A673 (cell line): ENCODE measurements at places on chromosomes 4 and X. TPM values are rescaled to one million over a fixed set of nuclear protein-coding genes. Genes with fewer than 3 reads are reported as not detected.
A peak's percentile ranks its signal among the peaks of the same experiment; 100 is the strongest.

DNA sequence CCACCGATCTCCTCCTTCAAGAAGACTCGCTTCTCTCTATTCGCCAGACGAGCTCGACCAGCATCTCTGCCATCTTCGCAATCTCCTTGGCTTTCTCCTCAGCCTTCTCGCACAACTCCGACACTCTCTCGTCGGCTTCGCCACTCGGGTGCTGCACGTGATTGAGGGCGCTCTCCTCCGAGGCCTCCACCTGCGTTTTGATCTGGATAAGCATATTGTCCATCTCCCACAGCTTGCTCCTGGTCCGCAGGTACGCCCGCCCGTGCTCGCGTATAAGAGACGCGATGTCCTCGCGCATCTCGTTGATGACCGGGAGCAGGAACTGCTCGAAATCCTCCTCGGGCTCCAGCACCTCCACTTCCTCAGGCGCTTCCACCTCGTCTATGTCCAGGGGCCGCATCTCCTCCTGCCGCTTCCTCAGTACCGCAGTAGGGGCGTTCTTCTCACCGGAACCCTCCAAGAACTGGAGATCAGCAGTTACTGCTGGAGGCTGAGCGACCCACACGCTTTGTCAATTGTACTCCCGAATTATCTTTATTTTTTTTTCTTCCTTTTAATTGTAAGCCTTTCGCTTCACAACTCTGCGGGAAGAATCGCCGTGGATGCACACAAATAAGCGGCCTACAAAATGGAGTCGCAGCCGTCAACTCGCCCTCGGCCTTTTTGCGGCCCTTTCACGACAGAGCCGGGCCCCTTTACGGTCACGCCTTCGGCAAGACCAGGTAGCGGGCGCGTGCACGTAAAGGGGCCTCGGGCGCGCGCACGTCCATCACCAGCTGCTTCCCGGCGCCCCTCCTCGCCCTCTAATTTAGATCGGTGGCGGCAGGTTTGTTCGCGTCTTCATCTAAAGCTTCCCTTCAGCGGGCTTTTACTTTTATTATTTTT, at the start of gene MRFAP1L1:
Gene MRFAP1L1 (minus strand): TSS at position 636 of the 885 bp plus-strand sequence. CDS start 236 bp downstream, at position 400.
- peak; percentile 98 for DNase-seq

DNA sequence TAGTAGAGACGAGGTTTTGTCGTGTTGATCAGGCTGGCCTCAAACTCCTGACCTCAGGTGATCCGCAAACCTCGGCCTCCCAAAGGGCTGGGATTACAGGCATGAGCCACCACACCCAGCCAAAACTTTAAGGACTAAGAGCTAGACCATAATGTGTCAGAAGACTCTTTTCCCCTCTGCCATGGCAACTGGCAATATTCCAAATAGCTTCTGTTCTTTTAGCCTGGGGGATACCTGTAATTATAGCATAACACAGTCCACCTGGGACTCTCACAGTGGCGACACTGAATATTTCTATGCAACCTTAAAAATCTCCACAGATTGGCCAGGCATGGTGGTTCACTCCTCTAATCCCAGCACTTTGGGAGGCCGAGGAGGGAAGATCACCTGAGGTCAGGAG, 45.5 kb upstream of the RBM47 start:
- no peak for DNase-seq

- DNase-seq: peak; percentile 32
Observed at GRCh38 chrX:6505960-6506359, 29.0 kb downstream of the VCX3A start.

- DNase-seq: peak; percentile 46
Observed at GRCh38 chrX:132631579-132632232, 142.9 kb upstream of the MBNL3 start.

- DNase-seq: no peak
Observed at GRCh38 chr4:137156807-137157206, 375.5 kb downstream of the PCDH18 start.

DNA sequence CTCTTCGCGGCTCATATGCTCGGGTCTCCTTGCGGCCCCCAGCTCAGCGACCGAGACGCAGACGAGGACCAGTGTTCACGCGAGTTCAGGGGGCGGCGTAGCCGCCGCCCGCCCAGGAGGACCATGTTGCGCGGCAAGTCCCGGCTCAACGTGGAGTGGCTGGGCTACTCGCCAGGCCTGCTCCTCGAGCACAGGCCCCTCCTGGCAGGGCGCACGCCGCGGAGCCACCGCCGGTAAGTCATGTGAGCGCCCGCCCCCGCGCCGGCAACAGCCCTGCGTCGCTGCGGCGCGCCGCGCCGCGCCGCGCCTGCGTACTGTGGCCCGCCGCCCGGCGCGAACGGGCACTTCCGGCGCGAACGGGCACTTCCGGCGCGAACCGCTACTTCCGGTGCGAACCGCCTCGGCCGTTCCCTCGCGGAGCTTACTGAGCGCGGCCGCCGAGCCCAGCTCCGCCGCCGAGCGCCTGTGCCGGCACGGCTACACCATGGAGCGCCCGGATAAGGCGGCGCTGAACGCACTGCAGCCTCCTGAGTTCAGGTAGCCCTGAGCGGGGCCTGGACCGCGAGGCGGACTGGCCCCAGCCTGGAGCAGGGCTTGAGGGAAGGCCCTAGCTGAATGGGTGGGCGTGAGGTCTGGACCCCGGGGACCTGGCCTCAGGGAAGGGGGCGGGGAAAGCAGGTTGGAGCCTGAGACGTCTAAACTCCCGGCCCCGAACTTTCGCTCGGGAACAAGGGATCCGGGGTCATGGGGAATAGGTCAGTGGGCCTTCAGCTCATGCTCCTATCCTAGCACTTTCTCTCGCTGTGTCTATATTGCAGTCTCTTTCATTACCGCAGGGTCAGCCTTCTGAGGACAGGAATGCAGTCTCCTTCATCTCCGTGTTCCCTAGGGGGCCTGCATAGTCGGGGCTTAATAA, at the start of gene VMA21:
Gene VMA21 (plus strand): TSS at position 382 of the 916 bp plus-strand sequence. CDS start 103 bp downstream, at position 485.
- peak; percentile 86 for DNase-seq

DNA sequence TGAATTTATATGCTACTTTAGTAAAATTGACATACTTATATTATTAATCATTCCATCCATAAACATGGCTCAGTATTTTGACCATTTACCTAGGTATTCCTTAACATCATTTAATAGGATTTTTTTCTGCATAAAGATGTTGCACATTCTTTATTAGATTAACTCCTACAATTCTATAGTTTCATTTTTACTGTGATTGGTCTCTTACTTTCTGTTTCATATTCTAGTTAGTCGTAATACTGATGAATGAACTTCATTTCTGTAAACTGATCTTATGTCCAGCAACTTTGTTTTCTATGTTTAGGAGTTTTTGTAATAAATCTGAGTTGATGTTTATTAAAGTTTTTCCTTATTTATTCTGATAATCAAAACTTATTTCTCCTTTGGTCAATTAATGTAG, 278.2 kb upstream of the CXXC4 start:
- no peak for DNase-seq

GRCh38 chrX:96181605-96182004, 503.0 kb upstream of the DIAPH2 start:
- peak; percentile 0 for DNase-seq

DNA sequence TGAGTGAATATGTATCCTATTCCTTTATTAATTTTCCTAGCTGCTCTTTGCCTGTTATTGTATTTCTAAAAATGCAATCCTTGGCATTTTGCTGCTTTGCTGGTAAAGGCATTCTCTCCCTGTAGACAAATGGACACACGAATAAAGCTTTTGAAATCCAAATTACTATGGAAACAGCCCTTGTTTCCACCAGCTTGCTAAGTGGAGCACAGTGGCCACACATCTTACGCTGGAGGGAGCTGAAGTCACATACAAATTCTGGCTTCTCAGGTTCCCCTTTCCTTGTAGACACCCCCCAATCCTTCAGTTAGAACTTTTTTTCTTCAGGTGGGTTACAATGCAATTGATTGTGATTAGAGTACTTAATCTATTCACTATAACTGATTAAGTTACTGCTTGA, 66.2 kb downstream of the AGA start:
- DNase-seq: no peak

GRCh38 chr4:127179256-127180087, 453.3 kb upstream of the INTU start:
- no peak for DNase-seq

- no peak for DNase-seq
Observed at GRCh38 chr4:45079616-45080015, 353.3 kb upstream of the GNPDA2 start.

- DNase-seq: peak; percentile 16
Observed at GRCh38 chrX:43269201-43269600, 386.9 kb upstream of the MAOA start.

- DNase-seq: peak; percentile 74
Observed at GRCh38 chrX:44873415-44874276, 658 bp downstream of the KDM6A start.

DNA sequence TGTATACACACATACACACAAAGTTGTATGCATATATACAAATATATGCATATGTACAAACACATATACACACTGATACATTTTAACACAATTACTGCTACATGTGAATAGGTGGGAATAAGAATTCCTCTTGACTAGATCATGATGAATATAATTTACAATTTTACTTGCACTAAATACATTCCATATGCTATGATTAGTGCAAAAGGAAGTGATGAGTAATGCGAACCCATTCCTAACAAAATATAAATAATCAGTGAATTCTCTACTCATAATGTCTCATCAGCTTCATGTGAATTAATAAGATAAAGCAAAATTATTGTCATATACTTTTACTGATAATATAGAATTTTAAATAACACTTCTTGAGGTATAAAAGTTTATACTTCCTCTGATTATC, 1077.3 kb upstream of the PCDH10 start:
- DNase-seq: peak; percentile 10

- DNase-seq: no peak
Observed at GRCh38 chr4:98599617-98600205, 58.7 kb downstream of the TSPAN5 start.

GRCh38 chr4:172095161-172095560, 282.0 kb downstream of the GALNTL6 start:
- no peak for DNase-seq

GRCh38 chr4:577499-578450, 1.7 kb upstream of the TMEM271 start:
- peak; percentile 80 for DNase-seq

DNA sequence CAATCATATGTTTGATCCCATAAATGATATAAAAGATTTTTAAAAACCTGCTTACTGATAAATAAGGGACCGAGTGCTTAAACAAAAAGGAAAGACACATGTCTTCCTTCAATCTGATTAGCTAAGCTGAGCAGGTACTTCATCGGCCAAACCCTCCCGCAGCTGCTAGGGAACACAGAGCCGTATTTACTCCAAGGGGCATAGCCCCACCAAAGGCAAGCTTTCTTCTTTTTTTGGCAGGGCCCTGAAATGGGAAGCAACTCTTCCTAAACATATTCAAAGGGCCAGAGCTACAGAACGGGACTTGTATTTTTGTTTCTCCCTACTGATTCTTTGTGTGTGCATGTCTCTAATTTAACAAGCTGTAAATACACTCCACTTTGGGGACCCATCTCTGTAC, 337.3 kb downstream of the NLGN4X start:
- no peak for DNase-seq

DNA sequence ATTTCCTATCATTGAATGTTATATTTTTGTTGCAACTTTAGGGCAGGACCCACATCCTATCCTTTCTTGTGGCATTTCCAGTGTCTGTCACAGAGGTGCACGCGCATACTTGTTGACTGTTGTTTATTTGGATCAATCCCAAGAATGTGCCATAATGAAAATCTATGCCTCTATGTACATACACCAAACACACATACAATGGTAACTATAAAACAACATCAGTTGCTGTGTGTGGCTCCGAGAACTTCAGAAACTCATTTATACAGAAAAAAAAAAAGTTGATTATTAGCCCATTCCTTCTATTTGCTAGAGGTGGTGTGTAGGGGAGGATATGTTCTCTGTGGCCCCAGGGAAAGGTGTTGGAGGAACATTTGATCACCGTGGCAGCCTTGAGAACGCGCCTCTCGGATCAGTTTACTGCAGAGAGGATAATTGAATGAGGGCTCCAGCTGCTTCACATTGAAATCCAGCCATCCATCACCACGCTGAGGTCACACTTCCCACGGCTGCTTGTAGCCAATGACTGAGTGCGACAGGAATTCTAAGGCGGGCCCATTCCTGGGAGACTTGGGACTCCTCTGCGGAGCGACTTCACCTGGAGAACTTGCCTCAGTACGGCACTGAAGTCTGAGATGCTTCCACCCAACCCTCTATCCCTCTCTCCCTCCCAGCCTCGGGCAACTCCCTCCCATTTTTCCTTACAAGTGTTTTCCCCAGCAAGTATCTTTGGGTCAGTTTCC, 19.5 kb downstream of the SMPX start:
- DNase-seq: no peak

DNA sequence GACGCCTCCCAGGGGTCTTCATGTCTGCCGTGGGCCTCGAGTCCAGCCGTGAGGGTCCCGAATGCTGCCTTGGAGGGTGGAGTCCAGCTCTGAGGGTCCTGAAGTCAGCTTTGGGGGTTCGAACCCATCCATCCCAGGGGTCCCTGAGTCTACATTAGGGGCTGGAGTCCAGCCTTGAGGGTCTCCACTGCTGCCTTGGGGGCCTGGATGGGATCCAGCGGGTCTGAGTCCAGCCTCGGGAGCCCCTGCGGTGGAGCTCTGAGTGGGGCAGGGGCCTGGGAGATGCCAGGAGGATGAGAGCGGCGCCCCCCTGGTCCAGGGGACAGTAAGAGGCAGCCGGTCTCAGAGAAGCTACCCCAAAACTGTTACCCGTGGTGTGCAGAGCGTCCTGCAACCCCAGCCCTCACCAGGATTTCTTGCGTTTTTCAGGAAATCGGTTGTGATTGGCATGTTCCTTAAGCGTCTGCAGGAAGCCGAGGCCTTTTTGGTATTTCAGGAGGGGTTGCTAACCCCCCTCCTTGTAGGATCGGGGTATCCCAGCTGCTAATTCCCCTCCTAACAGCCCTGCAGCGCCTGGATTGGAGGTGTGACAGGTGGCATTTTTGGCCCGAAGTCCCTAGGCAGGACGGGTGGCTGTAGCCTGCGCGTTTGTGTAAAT, 1.7 kb upstream of the GTPBP6 start:
- no peak for DNase-seq

- no peak for DNase-seq
Observed at GRCh38 chr4:21117541-21118180, 417.4 kb downstream of the PACRGL start.

- no peak for DNase-seq
Observed at GRCh38 chr4:128780688-128781087, 28.8 kb upstream of the JADE1 start.

DDIT4L gene
- 0.15 and 0.26 TPM in 2 replicates for total RNA-seq

ENAM gene
- total RNA-seq: not detected in 2 replicates

CXCL8 gene
- total RNA-seq: 2.5 and 2.7 TPM in 2 replicates

ZNF141 gene
- total RNA-seq: 26.9 and 27.7 TPM in 2 replicates

DGAT2L6 gene
- not detected in 2 replicates for total RNA-seq

CLGN gene
- total RNA-seq: 7.3 and 9.2 TPM in 2 replicates

CXorf65 gene
- total RNA-seq: not detected in 2 replicates

CLDN34 gene
- 0.31 TPM in 1 of 2 replicates, not detected in the other for total RNA-seq

MAGEB10 gene
- not detected in 2 replicates for total RNA-seq

RBM46 gene
- 0.24 TPM in 1 of 2 replicates, not detected in the other for total RNA-seq
